ENCODE measurements at places on chromosomes 12 and 14. TPM values are rescaled to one million over a fixed set of nuclear protein-coding genes. Genes with fewer than 3 reads are reported as not detected.

TCL1B gene
- not detected for total RNA-seq

- DNase-seq, result no peak
- H3K36me3 ChIP-seq, result no peaks in the 10 kb centered on the region
- H3K4me3 ChIP-seq, result no peak overlapping the region
Measured at GRCh38 chr12:93624595-93625294, 52.3 kb downstream of the SOCS2 start.

DNA sequence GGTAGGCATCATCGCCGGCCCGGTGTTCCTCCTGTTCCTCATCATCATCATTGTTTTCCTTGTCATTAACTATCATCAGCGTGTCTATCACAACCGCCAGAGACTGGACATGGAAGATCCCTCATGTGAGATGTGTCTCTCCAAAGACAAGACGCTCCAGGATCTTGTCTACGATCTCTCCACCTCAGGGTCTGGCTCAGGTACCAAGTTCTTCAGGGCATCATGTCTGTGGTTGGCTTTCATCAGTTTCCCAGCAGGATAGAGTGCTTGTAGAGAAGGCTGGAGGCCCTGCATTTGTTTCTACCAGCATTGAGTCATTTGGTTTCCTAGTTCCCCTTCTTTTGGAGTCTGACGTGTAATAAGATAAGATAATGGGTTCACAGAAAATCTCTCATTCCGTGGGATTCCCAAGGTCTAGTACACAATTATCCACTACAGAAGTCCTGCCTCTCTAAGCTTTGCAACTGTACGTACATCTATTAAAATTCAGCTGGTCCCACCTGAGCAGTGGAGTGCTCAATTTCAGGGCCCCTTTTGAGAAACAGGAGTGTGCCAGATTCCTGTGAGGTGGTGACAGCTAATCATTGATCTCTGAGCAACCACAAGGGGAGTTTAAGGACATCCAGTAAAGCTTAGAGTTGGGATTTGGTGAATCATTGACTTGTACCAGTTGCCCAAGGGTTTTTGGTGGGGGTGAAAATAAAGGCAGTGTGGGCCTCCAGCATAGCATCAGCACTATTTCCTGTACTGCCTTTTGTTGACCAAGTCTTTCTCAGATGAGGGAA is 25.1 kb downstream of the ACVR1B start:
- H3K4me3 ChIP-seq, result no peak overlapping the region
- H3K27me3 ChIP-seq, result no peaks in the 10 kb centered on the region
- no peak overlapping the region for H3K27ac ChIP-seq
- peaks cover 40% of the 10 kb centered on the region for H3K4me1 ChIP-seq
- no peak for DNase-seq

DNA sequence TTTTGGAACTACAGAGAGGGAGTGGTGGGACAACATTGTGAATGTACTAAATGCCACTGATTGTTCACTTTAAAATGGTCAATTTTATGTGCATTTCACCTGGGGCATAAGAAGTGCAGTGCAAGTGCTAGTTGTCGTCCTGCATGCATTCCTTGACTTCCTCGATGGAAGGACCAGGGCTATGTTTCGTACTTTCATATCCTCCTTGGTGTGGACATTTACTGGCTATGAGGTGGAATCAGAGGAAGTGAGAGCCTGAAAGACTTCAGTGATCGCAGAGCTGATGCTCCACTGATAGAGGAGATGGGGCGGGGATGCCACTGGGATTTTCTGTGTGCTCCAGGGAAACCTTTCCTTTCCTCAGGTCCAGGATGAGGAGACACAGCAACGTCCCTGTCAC is 54.1 kb upstream of the DDX11 start:
- no peak overlapping the region for H3K4me3 ChIP-seq
- H3K27me3 ChIP-seq, result no peaks in the 10 kb centered on the region
- H3K36me3 ChIP-seq, result no peaks in the 10 kb centered on the region
- no peaks in the 10 kb centered on the region for H3K4me1 ChIP-seq

DNA sequence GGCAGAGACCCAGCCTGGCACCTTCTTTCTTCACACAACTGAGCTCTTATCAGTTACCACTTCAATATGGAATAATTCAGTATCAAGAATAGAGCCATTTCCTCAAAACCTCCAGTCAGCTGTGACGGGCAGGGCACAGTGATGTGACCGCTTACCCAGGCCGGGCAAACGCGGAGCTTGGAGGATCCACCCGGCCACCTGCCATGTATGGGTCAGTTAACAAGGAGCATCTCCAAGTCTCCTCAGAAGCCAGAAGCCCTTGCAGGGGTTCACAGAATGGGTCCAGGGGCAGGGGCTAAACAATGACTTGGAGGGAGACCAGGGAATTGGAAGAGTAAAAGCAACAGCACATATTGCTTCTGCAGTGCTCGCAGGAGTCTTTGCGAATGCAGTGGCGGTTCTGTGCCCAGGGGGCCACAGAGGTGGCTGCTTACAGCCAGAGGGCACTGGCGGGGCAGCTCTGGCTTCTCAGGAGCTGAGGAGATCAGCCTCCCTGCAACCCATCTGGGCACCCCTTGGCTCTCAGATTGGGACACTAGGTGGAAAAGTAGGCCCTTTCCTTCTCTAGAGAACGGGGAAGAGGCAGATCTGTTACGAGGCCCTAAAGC is 162.3 kb downstream of the CALM1 start:
- no peaks in the 10 kb centered on the region for H3K27me3 ChIP-seq
- no peak overlapping the region for H3K4me3 ChIP-seq
- no peak overlapping the region for H3K27ac ChIP-seq
- no peaks in the 10 kb centered on the region for H3K36me3 ChIP-seq

DNA sequence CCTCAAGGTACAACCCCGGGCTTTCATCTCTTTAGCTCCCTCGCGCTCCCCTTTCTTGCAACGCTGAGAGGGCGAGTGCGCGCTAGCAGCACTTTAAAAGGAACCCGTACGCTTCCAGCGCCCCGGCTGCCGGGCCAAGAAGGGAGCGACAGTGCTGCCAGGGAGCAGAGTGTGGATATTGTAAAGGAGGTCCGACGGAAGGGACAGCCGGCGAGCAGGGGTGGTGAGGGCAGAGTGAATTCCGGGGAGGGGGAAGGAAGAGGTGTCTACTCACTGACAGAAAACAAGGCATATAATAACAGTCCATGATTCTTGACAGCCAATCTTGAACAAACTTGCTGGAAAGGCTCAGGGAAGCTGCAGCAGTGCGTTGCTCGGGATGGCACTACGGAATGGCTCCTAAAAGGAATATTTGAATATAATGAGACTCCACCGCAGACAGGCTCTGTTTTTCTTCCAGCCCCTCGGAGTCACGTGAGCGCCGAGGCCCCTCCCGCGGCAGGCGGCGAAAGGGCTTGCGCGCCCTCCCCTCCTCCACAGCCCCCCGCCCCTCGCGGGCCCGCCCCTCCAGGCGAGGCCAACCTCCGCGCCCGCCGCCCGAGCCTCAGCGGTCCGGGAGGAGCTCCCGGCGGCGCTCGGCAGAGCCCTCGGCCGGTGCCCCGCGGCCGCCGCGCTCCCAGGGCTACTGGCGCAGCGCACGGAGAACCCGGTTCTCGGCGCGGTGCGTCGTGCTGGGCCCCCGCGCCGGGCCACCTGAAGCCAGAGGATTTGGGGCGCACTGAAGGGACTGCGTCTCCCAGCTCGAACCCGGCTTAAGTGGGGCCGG is 3.4 kb downstream of the BMP4 start:
- no peak for DNase-seq
- H3K36me3 ChIP-seq, result no peaks in the 10 kb centered on the region
- no peaks in the 10 kb centered on the region for H3K4me1 ChIP-seq
- H3K27ac ChIP-seq, result no peak overlapping the region

DNA sequence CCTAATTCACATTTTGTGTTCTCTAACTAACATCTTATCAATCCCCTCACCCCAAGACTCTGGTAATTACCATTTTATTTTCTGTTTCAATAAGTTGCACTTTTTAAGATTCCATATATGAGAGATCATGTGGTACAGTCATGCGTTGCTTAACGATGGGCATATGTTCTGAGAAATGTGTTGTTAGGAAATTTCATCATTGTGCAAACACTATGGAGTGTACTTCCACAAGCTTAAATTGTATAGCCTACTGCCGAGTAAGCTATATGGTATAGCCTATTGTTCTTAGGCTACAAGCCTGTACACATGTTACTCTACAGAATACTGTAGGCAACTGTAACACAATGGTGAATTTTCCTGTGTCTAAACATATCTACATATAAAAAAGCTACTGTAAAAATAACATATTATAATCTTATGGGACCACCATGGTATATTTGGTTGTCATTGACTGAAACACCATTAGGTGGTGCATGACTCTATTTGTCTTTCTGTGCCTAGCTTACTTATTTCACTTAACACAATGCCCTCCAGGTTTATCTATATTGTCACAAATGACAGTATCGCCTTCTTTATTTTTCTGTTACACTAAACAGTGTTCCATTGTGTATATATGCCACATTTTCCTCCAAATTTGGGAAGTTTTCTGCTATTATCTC is 473.4 kb upstream of the LMO3 start:
- H3K4me1 ChIP-seq, result no peaks in the 10 kb centered on the region
- no peaks in the 10 kb centered on the region for H3K36me3 ChIP-seq
- H3K4me3 ChIP-seq, result no peak overlapping the region
- no peaks in the 10 kb centered on the region for H3K27me3 ChIP-seq
- no peak for DNase-seq

GRCh38 chr12:67355428-67356379 is 86.5 kb downstream of the CAND1 start:
- H3K4me1 ChIP-seq, result peaks cover 5% of the 10 kb centered on the region
- DNase-seq, result peak; percentile 32
- no peak overlapping the region for H3K4me3 ChIP-seq

- peaks cover 56% of the 10 kb centered on the region for H3K36me3 ChIP-seq
- H3K27ac ChIP-seq, result no peak overlapping the region
- H3K4me1 ChIP-seq, result peaks cover 10% of the 10 kb centered on the region
- no peak overlapping the region for H3K4me3 ChIP-seq
- no peak for DNase-seq
Measured at GRCh38 chr14:102201776-102202175, 62.1 kb downstream of the WDR20 start.

DNA sequence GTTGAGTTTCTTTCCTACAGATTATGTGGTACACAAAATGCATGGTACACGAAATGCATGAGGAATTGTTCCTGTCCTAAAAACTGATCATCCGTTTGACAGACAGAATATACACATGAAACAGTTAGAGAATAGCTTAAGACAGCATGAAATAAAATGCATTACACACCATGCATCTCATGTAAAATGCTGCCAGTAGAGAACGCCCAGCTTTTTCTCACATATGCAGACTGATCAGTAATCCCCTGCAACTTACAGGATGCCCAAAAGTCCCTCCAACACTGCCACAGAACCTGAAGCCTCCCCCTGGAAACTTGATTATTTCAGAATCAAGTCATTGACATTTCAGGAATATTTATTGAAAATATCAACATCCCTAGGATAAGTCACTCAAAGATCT is 24.0 kb downstream of the IFNG start:
- no peak overlapping the region for H3K27ac ChIP-seq
- DNase-seq, result no peak
- H3K4me1 ChIP-seq, result peaks cover 16% of the 10 kb centered on the region
- no peaks in the 10 kb centered on the region for H3K36me3 ChIP-seq
- no peaks in the 10 kb centered on the region for H3K27me3 ChIP-seq
- no peak overlapping the region for H3K4me3 ChIP-seq

DNA sequence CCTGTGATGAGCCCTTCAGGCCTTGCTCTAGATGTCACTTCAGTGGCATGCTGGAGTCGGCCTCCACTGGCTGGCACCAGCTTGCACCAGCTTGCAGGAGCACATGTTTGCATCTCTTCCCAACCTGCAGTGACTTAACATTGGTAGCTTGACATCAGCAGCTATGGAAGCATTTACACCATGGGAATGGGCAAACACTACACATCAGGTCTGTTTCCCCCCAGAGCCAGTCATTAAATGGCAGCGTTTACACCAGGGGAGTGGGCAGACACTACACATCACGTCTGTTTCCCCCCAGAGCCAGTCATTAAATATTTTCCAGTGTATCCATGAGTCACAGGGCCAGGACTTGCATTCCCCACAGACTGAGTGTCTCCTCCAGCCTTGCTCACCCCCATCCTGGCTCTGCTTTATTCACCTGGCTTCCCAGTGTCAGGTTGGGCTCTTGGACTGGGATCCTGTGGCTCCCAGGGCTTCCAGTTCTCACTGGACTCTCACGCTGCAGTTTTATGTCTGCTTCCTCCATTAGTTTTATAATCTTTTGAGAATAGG is 51.6 kb upstream of the VRK1 start:
- H3K36me3 ChIP-seq, result no peaks in the 10 kb centered on the region
- peaks cover 3% of the 10 kb centered on the region for H3K27me3 ChIP-seq
- no peak overlapping the region for H3K4me3 ChIP-seq
- no peak overlapping the region for H3K27ac ChIP-seq

DNA sequence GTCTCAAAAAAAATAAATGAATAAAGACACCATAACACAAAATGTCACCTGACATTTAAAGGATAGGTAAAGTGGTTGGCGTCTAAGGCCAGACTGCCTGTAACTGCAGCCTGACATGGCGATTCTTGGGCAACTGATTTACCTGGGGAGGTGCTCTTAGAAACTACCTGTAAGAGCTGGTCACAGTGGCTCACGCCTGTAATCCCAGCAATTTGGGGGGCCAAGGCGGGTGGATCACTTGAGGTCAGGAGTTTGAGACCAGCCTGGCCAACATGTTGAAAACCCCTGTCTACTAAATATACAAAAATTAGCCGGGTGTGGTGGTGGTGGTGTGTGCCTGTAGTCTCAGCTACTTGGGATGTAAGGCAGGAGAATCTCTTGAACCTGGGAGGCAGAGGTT is 8.4 kb downstream of the RPL6 start:
- no peaks in the 10 kb centered on the region for H3K4me1 ChIP-seq
- no peak for DNase-seq
- no peak overlapping the region for H3K27ac ChIP-seq
- H3K4me3 ChIP-seq, result no peak overlapping the region
- no peaks in the 10 kb centered on the region for H3K27me3 ChIP-seq

DNA sequence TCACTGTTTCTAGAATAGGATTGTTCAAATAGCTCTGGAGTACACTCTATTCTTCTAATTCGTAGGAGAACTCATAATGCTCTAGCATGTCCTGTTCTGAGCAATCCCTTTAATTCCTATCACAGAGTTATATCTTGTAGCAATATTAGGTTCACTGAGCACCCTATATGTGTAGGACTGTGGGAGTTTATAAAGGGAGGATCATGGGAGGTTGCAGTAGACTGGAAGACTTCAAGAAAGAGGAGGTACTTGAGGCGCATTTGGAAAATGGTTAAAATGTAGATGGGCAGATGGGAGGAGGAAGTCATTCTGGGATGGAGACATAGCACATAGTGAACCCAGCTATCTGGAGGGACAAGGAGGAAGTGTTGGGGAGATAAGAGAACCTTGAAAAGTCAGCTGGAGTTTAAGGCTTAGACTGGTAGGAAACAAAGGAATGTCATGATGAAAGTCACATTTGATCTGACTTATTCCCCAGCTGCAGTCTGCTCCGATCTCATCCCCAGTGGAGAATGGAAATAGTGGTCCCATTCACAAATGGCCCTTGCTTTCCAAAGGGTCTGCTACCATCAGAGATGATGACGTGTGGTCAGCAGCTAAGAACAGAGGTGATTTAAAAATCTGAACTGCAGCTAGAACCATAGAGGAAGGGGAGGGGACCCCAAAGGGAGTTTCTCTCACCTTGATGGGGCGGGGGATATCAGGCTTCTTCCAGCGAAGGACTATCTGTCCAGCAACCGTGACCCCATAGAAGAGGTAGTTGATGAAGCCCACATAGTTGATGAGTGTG is 10.1 kb upstream of the CEBPE start:
- H3K4me1 ChIP-seq, result no peaks in the 10 kb centered on the region
- H3K27me3 ChIP-seq, result no peaks in the 10 kb centered on the region
- no peak overlapping the region for H3K27ac ChIP-seq

DLST gene
- total RNA-seq, result 132 TPM

PRPH gene
- not detected for total RNA-seq

GRCh38 chr14:63245893-63246292 is 41.6 kb downstream of the RHOJ start:
- no peaks in the 10 kb centered on the region for H3K27me3 ChIP-seq
- no peaks in the 10 kb centered on the region for H3K4me1 ChIP-seq
- no peak overlapping the region for H3K4me3 ChIP-seq
- no peak for DNase-seq

OTOGL gene
- total RNA-seq, result not detected

IRAK3 gene
- 28.8 TPM for total RNA-seq
